ENCODE measurements at places on chromosomes 1 and 21.

DNA sequence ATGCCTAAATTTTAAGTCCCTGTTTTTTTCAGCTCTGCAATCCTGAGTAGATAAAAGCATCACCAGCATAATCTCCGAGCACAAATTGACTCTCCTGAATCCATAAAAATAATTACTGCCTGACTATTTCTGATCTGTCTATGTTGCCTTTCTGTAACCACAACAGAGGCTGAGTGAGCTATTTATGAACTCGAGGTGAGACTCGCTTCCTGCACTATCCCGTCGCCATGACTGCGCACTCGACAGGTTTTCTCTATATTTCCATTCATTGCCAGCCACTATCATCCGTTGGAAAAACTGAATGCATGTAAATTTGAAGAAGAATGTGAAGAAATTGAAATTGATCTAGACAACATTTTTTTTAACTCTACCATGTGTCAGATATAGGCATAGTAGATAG is 897.2 kb downstream of the ADGRL2 start:
- DNase-seq, result no peak

DNA sequence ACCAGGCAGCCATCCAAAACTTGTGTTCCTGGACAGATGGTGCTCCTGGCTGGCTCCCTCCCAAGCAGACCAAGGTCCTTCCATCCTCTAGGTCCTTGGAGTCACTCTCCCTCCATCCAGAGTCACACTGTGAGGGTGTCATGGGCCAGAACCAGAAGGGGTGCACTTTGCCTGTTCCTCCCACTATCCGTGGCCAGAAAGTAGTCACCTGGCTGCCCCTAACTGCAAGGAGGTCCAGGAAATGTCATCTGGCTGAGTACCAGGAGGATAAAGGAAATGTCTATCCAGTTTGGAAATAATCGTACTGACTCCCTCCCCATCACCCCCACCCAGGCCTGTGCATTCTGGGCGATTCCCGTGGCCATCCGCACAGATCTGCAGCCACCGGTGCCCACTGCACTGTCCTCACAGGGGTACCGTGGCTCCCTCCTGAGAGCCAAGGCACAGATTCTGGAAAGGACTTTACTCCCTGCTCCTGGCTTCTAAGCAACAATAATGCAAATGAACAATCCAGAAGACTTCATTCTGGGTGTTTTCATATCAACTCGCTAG is 253.2 kb downstream of the NPHP4 start:
- DNase-seq, result no peak

DNA sequence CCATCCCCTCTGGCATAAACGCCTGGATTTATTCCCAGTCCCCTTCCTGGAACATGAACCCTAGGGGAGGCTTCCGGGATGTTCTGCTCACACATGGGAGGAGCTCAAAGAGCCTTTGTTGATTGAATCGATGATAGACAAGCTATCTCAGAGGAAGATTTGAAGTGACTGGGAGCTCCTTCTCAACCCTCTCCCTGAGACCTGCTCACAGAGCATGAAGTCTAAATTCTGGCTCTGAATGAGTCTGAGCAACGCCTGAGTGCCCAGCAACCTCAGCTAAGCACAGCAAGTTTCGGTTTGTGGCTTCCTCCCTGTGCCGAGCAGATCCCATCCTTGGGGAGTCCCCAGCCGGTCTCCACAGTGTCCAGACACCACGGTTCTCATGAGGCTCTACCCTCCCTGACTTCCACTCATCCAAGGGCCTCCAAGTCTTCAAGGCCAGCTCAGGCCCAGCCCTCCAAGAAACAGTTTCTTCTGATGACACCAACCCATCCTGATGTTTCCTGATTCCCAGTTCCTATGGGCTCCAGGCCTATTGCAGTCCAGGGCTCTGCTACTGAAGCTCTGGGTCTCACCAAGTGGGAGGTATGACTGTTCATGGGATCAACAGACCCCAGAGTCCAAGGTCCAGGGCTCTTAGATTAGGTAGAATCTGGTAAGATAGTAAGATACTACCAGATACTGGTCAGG is 190.8 kb downstream of the DYRK1A start:
- no peak for DNase-seq

GRCh38 chr1:27216466-27216865 is 18.0 kb upstream of the WDTC1 start:
- no peak for DNase-seq

GRCh38 chr21:38376235-38376634 is 119.4 kb downstream of the KCNJ15 start:
- DNase-seq, result no peak

DNA sequence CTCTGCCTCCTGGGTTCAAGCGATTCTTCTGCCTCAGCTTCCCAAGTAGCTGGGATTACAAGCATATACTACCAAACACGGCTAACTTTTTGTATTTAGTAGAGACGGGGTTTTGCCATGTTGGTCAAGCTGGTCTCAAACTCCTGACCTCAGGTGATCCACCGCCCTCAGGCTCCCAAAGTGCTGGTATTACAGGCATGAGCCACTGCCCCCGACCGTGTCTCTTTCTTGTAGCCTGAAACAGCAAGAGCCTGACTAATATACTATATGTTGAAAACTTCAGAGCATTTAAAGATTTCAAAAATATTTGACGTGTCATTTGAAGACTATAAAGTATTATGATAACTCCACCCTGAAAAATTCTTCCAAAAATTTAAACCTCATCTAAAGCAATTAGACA is 71.7 kb upstream of the ZNF648 start:
- no peak for DNase-seq

DNA sequence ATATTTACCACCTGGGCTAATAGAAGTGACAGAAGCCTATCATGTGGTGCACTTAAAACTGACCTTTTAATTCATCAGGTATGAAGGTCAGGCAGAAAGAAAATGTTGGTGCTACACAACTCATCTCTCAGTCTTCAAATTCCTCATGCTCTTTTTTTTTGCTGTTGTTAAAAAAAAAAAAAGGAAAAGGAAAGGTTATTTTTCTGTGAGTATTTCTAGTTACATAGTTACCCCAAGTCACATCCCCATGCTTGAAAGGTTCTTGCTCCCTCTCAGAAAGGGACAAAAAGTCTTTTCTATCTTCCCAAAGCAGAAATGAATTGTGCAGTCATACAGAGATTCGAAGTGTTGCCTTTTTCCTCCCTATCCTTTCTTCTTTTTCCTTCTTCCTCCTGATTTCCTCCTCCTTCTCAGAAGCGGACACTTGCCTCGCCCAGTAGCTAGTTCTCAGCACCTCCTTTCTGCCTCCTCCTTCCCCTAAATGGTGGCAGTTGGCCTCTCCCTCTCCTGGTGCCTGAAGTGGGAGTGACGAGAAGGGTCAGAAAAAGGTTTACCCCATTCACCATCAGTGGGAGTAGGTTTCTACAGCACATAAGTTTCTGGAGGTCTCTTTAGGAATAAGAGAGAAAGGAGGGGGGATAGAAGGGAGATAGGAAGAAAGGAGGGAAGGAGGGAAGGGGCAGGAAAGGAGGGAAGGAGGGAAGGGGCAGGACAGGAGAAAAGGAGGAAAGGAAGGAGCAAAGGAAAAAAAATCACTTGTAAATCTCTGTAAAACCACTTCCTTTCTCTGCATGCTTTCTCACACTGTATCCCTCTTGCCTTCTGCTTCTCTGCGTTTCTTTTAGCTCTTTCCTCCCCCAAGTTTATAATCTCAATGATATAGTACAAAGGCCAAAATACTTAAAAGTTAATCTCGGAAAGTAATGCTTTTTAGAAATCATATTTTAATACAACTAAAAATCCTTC is 20.4 kb upstream of the C1orf105 start:
- DNase-seq, result no peak

- DNase-seq, result no peak
Observed at GRCh38 chr1:100989306-100990077, 36.1 kb downstream of the DPH5 start.

DNA sequence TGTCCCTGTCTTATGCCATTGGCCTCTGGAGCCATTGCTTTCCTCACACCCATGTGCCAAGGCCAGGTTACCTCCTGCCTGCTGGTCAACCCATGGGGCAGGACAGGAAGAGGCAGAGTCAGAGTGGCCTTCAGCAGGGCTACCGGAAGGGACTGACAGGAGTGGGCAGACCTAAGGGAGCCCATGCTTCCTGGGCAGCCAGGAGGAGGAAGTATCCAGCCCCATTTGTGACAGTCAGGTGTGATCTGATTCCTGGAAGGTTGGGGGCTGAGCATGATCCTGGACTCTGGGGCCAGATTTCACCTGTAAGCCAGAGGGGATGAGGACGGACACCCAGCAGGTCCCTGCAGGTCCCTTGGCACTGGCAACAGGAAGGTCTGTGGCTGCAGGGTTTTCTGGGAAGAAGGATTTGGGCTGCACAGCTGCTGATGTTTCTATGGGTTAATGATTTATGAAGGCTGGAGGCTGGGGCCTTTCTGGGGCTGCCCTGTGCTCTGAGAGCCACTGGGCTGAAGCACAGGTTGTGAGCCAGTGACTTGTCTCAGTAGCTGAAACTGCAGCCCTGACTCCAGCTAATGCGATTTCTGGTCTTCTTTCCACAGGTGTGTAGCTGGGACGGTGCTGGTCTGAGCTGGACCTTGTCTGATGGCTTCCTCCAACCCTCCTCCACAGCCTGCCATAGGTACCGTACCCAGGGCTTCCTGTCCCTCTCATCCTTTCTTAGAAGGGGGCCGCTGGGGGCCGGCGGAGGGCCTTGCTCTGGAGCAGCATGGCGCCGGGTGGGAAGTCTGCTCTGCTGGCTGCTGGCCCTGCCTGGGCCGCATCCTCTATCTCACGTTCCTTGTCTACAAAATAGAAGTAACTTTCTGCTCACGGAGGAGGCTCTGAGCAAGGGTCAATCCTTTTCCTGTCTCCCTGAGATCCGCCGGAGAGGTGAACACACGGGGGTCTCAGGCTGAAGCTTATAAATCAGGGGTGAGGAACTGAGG is 40.7 kb downstream of the ARHGEF10L start:
- no peak for DNase-seq

DNA sequence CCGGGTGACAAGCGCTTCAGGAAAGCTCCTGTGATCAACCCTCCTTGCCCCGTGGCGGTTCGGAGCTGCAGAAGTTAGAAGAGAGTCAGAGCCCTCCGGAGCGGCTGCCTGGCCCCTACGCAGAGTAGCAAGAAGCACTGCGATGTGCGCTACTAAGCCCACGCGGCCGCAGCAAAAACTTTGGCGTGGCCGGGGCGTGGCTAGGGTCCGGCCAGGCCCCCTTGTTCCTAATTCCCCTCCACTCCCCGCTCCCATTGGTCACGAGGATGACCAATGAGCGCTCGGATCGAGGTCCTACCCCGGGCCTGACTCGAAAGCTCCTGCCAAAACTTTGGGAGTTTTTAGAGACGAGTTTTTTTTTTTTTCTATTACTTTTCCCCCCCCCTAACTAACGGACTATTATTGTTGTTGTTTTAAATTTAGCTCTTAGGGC is at the start of gene HLX:
HLX (plus strand) TSS at position 368 of the 433 bp plus-strand sequence. CDS start 415 bp downstream, outside the sequence.
- DNase-seq, result peak; percentile 13

DNA sequence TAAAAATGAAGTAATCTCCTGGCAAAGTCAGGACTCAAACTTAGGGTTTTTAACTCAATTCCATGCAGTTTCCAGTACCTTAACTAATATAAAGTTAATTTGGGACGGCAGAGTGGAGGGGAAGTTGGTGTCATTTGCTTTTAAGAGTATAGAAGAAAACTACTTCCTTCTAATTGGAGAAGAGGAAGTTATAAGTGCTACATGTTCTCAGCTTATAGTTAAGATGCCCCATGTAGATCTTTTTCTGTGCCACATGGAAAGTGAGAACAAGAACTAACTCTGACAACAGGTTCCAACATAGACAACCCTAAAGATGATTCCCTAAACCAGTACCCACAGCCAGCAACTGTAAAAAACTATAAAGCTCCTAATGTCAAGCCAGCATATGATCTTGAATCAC is 11.5 kb downstream of the RRAGC start:
- DNase-seq, result no peak

GRCh38 chr1:239896980-239897379 is 194.7 kb upstream of the FMN2 start:
- no peak for DNase-seq

All from activated naive CD4-positive, alpha-beta T cell treated with Interleukin-2 at 50 U/mL for 16 hours (primary cell).